Motor neuron (in vitro differentiated cells): ENCODE measurements at places on chromosomes 11 and 22.

- no peak for ATAC-seq
These were observed 62.4 kb upstream of the NNMT start for GRCh38 chr11:114233755-114234154.

GRCh38 chr11:1490651-1491050 lies 4.1 kb upstream of the MOB2 start:
- ATAC-seq: no peak

DNA sequence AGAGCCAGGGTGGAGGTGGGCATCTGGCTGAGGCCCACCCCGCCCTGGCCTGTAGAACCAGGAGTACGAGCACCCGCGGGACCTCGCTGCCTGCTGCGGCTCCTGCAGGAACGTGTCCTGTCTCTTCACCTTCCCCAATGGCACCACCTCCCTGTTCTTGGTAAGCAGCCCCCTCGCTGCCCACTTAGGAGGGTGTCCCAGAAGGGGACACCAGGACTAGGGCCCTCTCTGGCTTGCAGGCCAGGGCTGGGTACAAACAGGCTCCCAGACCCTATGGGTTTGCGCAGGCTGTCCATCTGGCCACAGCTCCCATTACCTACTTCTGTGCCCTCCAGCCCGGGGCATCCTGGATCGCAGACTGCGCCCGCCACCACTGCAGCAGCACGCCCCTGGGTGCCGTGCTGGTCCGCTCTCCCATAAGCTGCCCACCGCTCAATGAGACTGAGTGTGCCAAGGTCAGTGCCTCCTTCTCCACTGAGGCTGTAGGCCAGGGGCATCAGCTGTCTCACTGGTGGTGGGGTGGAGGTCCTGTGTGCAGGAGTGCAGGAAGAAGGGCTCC lies 77.5 kb upstream of the MYOD1 start:
- ATAC-seq: no peak

GRCh38 chr11:17021511-17021910 lies 7.3 kb upstream of the PLEKHA7 start:
- no peak for ATAC-seq

- ATAC-seq: no peak
These were observed 296.2 kb upstream of the ANO3 start for GRCh38 chr11:26035696-26036095.
